Activated CD4-positive, alpha-beta T cell treated with anti-CD3 and anti-CD28 coated beads, Interleukin-2, amount 50 U/mL, for 1 hour (primary cell): ENCODE measurements at places on chromosomes 12 and 14.

GRCh38 chr12:26857465-26858176, 24.6 kb upstream of the ITPR2 start:
- no peak for DNase-seq

DNA sequence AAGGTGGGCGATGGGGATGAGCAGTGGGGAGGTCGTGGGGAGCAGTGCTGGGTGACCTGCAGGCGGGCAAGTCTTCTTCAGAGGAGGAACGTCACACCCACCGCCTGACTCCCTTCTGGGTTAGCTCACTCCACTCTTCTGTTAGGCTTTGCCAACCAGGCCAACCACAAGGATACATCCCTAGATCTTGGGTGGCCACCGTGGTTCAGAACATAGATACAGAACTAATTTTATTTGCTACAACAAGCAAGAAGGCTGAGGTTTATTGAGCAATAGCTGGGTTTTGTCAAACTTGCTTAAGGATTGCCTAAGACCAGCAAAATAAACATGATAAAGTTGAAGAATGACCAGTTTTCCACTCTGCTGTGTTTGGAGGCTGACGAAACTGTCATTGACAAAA, 109.4 kb downstream of the DACT1 start:
- DNase-seq = no peak

DNA sequence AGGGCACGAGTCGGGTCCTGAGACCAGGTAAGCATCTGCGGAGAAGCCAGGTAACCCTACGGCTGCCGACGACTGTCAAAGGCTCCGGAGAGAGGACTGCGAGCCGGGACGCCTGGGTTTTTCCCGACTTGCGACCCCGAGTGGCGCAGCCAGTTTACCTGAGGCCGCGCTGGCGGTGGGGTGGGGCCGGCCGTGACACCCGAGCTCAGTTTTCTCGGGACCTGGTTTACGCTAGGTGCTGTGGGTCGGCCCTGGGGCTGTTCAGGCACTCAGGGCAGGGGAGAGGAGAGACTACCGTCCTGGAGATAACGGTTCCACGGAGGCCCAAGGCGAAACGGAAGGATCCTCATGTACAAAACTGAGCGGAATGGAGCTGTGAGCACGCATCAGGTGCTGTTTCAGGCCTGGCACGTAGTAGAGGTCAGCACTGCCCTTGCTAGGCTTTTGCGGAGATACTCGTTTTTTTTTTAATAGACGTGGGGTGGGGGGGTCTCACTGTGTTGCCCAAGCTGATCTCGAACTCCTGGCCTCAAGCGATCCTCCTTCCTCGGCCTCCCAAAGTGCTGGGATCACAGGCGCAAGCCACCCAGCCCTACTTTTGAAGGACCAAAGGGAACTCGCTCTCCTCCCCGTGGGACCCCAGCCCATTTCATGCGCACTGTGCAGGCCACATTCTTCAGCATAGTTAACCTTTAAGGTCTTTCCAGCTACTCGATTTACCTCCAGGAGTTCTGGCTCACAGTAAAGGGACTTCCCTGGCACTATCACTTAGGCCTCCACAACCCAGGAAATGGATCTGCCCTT, 471 bp downstream of the MTRFR start:
- DNase-seq = no peak

- DNase-seq = no peak
Measured at GRCh38 chr14:68639000-68639757, 153.7 kb downstream of the ZFP36L1 start.

DNA sequence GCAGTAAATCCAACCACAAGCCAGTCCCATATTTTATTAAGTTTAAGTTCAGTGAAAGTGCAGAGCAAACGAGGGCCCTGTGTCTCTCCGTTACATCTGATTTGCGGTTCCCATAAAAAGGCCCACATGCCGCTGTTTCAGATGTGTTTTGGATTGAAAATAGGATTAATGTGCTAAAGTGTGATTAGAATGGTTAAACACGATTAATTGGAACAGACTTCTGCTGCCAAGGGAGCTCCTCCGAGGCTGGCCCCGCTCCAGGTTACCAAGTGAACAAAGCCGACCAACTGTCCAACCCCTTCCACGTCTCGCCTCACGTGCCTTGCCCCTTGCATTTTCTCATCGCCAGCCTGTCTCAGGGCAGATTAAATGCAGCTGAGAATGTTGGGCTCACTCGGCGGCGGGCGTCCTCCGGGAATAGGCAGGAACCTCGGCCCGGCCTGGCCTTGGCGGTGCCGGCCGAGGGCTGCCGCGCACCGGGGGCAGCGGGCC, 166.5 kb upstream of the GSC start:
- DNase-seq = no peak

GRCh38 chr12:104356231-104357115, 52.9 kb downstream of the EID3 start:
- DNase-seq = no peak
